Activated T-cell treated with anti-CD3 and anti-CD28 coated beads, Interleukin-2, amount 50 U/mL, for 24 hours (primary cell): ENCODE measurements at places on chromosomes 1 and 21.

DNA sequence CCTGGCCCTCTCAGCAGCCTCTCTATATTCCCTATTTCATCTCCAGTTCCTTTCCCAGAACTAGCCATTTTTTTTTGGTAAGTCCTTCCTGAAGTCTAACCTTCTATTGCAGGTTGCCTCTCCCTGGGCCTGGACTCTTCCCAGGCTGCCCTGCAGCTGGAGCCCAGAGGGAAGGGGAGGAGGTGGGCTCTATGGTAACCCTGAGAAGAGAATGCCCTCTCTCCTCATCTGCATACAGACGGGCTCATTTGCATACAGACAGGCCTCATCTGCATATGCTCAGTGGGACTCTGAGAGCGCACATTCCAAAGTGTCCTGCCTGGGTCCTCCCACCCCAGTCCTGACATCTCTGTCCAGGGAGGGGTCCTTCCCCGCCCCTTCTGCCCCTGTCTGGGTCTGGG, 32.7 kb downstream of the RHBG start:
- DNase-seq: no peak

- DNase-seq: no peak
Measured at GRCh38 chr1:2344121-2344681, 47.2 kb downstream of the MORN1 start.

- no peak for DNase-seq
Measured at GRCh38 chr1:187809549-187809948, 980.8 kb downstream of the PLA2G4A start.

DNA sequence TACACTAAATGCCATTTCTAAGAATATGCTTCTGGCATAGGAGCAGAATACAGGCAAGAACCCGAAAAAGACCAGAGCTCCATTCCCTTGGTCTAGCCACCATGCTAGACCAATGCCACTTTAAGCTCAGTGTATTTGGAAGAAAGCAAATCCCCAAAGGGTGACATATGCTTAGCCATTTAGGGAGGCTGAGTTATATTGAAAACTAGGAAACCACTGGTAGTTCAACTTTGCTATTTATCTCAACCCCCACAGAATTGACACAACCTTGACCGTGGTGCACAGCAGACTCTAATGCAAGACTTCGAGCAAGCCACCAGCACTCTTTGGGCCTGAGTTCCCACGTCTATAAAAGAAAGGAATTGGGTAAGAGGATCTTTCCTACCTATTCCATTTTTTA, 167.9 kb downstream of the ADSS2 start:
- DNase-seq: no peak

DNA sequence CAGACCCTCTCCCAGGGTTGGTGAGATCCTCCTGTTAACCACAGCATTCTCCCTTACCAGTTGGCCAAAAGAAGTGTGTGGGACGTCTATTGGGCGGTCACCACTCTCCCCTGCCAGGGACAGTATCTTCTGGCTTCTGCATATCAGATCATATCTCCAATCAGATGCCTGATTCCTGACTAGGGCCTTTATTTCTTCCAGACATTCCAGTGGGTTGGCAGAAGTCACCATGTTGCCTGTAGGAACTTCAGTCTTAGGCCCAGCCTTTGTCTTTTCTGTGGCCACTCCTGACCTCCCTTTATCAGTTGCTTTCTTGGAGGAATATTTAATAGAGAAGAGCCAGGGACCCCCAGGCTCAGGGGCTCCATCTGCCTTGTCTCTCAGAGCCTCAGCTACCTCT, 130.4 kb upstream of the F3 start:
- no peak for DNase-seq

DNA sequence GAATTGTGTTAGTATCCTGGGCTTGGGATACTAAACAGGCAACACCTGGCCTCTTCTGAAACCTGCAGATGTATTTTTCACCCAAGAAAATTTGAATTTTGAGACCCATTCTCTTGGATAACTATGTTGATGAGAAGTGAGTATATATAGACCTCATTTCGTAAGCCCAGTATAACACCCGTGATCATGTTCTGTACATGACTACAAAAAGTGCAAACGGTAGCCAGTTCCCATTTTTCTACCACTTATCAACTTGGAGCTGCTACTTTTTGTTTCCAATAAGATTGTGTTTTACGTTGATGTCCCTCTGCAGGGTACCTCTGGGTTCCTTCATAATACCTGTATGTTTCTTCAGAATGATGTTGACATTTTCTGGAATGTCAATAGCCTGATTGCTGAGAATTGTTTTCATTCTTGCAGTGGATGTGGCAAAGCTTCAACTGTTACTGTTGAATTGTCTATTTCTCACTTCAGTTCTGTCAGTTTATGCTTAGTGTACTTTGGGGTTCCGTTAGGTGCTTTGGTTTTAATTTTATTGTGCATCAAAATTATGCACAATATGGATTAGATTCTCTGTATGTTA, 48.1 kb downstream of the ZFYVE9 start:
- DNase-seq: no peak

- DNase-seq: no peak
Measured at GRCh38 chr1:29531596-29531995, 295.3 kb downstream of the PTPRU start.
